ENCODE measurements at places on chromosomes 11 and 22.

GRCh38 chr11:69018924-69019323, 5.9 kb upstream of the MRGPRF start:
- DNase-seq, result no peak

- DNase-seq, result no peak
These were observed 76.8 kb downstream of the C11orf58 start for GRCh38 chr11:16815047-16815767.

DNA sequence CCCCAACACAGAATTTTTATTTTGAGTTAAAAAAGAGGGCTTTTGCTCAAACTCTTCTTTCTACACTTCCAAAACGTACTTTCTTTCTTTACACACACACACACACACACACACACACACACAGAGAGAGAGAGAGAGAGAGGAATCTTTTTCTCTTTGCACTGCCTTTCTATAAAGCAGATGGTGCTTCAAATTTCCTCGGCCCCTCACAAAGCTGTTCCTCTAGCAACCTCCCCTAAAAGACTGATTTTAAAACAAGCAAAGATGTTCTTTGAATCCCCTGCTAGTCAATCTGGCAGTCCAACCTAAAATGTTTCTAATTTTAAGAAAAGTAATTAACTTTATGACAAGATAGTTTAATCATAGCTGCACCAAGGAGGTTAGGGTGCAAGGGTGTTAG, 2.7 kb upstream of the ANO3 start:
- no peak for DNase-seq

GRCh38 chr11:131662317-131662972, 292.0 kb downstream of the NTM start:
- no peak for DNase-seq

GRCh38 chr11:112249871-112250610, 10.6 kb downstream of the PLET1 start:
- no peak for DNase-seq

DNA sequence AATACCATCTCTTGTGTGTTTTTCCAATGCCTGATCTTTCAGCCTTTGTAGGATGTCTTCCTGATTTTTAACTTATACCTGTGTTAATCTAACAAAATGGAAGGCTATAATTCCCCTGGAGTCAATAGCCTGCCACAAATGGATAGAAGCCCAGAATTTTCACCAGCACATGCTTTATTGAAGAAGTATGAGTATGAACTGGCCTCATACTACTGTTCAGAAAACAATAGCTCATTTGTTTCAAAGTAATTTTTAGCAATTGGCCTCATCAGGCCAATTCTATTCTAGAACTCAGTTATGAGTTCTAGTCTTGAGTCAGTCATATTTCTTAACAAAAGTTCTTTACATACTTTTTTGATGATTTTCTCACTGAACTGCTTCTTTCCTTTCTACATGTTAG, 40.6 kb upstream of the SLC37A2 start:
- DNase-seq, result no peak

DNA sequence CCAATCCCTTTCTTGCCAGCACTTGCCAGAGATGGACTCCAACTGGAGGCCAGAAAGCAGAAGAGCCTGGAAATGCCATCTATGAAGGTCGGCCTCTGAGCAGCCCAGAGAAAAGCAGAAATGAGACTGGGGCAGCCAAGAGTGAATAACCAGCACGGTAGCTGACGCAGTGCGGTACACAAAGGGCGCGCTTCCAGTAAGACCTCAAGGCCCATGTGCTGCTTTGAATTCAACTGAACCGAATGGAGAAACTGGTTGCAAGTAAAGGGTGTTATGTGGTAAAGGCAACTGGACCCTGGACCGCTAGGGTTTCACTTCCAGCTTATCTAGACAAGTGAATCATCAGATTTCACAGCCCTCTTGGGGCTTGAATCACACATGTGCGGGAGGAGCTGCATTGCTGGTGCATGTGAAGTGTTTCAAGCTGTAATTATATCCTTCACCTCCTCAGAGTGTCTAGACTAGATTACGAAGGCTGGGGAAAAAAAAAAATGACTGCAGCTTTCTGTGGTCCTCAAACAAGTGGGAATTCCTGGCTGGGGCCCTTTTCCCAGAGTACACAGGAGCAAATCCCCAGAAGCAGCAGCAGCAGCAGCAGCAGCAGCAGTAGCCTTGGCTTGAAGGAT, 128.9 kb downstream of the CCDC34 start:
- DNase-seq, result no peak

GRCh38 chr11:63552921-63553320, 10.3 kb downstream of the PLAAT2 start:
- DNase-seq, result peak; percentile 29

GRCh38 chr11:123406441-123407129, 23.5 kb upstream of the GRAMD1B start:
- no peak for DNase-seq

GRCh38 chr22:49638788-49639187, 188.9 kb downstream of the BRD1 start:
- no peak for DNase-seq

DNA sequence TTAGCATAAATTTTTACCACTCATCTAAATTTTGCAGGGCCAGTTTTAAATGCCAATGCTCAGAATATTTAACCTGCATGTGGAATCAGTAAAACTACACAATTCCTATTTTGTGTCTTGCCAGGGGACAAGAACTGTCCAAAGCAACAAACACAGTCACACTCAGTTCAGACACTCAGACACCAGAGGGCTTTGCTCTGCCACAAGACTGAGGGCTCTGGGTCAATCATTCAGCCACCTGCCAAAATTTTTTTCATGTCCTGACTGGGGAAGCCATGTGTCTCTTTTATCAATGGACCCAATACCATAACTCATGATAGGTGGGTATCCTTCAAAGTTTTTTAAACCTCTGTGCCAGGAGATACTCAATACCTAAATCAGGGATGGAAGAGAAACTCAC, 304.0 kb upstream of the ANO3 start:
- DNase-seq, result no peak

GRCh38 chr11:87779276-87780067, 395.8 kb downstream of the RAB38 start:
- no peak for DNase-seq

DNA sequence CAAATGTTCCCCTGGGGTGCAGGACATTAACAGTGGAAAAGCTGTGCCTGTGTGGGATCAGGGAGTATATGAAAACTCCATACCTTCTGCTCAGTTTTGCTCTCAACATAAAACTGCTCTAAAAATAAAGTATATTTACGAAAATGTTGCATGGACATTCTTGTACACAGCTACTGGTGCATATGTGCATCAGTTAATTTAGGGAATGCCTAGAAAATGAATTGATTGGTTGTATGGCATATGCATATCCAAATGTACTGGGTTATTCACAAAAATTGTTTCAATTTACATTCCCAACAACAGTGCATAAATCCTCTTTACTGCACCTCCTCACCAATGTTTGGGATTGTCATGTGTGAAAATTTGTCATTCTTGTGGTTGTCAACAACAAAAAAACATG, 251.1 kb upstream of the MPPED2 start:
- no peak for DNase-seq

GRCh38 chr22:38841211-38841610, 2.6 kb downstream of the NPTXR start:
- no peak for DNase-seq

GRCh38 chr11:61362542-61362875, 335 bp downstream of the TMEM138 start:
- DNase-seq, result no peak

DNA sequence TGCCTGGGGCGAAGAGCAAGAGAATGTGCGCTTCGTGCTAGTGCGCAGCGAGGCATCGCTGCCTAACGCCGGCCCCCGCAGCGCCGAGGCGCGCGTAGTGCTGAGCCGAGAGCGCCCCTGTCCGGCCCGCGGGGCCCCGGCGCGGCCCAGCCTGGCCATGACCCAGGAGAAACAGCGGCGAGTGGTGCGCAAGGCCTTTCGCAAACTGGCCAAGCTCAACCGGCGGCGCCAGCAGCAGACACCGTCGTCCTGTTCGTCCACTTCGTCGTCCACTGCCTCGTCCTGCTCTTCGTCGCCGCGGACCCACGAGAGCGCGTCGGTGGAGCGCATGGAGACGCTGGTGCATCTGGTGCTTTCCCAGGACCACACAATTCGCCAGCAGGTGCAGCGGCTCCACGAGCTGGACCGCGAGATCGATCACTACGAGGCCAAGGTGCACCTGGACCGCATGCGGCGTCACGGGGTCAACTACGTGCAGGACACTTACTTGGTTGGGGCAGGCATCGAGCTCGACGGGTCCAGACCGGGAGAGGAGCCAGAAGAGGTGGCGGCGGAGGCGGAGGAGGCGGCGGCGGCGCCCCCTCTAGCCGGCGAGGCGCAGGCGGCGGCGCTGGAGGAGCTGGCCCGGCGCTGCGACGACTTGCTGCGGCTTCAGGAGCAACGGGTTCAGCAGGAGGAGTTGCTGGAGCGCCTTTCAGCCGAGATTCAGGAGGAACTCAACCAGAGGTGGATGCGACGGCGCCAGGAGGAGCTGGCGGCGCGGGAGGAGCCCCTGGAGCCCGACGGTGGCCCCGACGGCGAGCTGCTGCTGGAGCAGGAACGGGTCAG, 1.0 kb downstream of the RASSF10 start:
- no peak for DNase-seq

DNA sequence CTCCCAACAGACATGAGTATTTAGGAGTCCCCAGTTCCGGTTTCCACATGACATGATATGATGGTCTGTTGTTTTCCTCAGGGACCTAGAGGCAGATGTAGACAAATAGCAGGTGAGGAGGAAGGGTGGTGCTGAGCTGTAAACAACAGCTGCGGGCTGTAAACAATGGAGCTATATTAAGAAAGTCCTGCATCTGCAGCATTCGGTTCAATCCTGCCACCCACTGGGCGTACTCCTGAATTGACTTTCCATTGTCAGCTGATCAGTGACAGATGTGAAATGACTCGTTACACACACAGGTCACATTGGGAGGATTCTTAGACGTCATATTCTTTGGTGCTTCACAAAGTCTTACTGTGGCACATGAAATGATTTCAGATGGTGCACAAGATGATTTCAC, 26.8 kb upstream of the RAG1 start:
- DNase-seq, result no peak

- no peak for DNase-seq
These were observed 226.8 kb downstream of the BLID start for GRCh38 chr11:121889186-121889585.

GRCh38 chr11:77140231-77140851, 12.3 kb downstream of the MYO7A start:
- no peak for DNase-seq

GRCh38 chr11:94753630-94754029, 14.5 kb upstream of the AMOTL1 start:
- DNase-seq, result no peak

GRCh38 chr11:46914910-46915309, 3.4 kb downstream of the LRP4 start:
- DNase-seq, result no peak

- no peak for DNase-seq
These were observed 42.1 kb downstream of the RIBC2 start for GRCh38 chr22:45455621-45456020.

GRCh38 chr11:65131417-65131776, 2.9 kb downstream of the SYVN1 start:
- no peak for DNase-seq

DNA sequence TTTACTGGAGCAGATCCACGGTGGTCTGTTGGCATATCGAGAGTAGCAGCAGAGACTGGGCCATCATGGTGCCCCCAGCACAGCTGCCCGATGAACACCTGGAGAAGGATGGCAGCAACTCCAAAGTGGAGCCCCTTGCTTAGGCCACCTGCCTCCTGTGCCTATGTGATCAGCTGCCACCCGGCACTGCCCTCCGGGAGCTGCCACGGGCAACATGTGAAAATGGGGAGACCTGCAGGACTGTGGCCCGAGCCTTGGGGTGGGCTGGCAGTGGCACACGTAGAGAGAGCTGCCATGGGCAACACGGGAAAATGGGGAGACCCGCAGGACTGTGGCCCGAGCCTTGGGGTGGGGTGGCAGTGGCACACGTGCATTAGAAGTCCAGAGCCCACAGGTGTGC, 3.1 kb downstream of the FXYD2 start:
- no peak for DNase-seq

GRCh38 chr11:33651990-33652389, 48.6 kb downstream of the C11orf91 start:
- DNase-seq, result no peak

GRCh38 chr11:126105022-126105747, 42.5 kb upstream of the CDON start:
- DNase-seq, result no peak

GRCh38 chr22:48919187-48919590, 908.5 kb downstream of the BRD1 start:
- no peak for DNase-seq

GRCh38 chr11:128653801-128654231, 40.1 kb upstream of the FLI1 start:
- DNase-seq, result no peak

DNA sequence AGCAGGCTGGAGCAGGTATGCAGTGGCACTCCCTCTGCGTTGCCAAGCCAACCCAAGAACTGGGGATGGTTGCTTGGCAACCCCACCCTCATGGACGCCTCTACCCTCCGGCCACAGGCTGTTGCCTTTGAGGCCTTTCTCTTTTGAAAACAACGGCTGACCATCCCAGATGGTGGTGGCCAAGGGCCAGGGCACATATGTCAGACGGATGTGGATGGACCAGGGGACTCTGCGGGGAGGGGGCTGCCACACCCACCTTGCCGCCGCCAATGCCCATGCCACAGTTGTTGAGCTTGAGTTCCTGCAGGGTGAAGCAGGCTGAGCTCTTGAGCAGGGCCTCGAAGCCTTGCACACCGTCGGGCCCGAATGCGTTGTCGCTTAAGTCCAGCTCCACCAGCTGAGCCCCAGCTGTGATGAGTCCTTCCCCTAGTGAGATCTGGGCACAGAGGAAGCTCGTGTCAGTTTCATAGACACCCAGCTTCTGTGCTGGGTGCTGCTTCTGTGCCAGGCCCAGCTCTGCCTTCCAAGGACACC, 21.5 kb downstream of the RANGAP1 start:
- DNase-seq, result no peak

DNA sequence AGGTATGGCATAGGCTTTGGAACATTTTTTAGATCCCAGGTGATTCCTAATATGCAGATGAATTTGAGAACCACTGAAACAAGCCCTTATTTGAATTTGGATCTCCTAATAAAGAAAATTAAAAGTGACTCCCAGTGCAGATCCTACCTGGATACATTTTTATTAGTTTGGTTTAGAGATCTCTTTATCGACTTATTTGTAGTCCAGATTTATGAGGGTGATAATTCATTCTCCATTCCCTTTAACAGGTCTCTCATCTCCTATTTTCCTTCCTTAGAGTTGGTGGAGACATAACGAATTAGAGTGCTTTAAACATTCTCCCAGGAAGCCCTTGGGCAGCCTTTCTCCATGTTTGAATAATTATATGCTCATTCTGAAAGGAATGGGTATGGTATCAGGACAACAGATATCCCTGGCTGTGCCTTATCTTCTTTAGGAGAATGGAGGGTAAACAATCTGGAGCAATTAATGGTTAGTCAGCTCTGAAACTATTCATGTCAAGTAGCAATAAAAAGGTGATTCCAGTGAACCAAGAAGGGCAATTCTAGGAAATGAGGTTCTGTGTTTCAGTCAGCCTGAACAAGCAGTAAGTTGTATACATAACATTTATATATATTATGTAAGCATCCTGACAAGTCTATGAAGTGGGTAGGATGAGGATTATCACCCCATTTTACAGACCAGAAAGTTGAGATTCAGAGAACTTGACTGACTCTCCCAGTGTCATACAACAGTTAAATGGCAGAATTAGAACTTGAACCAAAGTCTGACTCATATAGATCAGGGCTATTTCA, 53.9 kb upstream of the RCE1 start:
- no peak for DNase-seq

GRCh38 chr22:33940741-33941140, 20.5 kb upstream of the LARGE1 start:
- DNase-seq, result no peak
